ENCODE measurements at places on chromosomes 7 and 10.
A peak's percentile ranks its signal among the peaks of the same experiment; 100 is the strongest.

DNA sequence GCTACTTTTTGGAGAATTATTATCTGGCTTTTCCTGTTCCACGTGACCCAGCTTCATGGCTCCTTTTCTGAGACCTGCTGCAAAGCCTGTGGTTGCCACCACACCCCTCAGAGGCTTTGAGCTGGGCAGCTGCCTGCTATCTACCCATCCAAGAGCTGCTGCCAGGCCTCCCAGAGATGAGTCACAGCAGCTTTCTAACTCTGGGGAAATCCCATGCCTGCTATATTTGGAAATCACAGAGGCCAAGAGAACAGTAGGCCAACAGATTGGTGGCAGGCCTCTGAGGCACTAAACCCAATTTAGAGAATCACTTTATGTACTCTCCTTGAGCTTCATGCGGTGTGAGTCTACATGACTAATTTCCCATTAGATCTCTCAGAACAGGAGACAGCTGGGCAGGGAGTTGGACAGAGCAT is 35.2 kb downstream of the SGCE start:
- peak; percentile 86 for DNase-seq

DNA sequence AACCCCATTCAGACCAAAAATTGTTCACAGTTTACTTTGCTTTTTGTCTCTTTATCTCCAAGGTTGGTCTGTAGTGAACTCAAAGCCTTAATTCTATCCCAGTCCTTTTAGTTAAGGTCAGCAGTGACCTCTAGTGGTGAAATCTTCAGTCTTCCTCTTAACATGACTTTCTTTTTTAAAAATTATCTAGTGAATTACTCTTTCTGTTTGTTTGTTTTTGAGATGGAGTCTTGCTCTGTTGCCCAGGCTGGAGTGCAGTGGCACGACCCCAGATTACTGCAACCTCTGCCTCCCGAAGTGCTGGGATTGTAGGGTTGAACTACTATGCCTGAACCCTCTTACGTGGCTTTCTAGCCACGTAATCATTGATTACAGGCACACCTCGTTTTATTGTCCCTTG is 25.0 kb downstream of the ZNF487 start:
- peak; percentile 92 for DNase-seq

GRCh38 chr10:77245953-77246352 is 391.7 kb downstream of the KCNMA1 start:
- DNase-seq, result no peak

DNA sequence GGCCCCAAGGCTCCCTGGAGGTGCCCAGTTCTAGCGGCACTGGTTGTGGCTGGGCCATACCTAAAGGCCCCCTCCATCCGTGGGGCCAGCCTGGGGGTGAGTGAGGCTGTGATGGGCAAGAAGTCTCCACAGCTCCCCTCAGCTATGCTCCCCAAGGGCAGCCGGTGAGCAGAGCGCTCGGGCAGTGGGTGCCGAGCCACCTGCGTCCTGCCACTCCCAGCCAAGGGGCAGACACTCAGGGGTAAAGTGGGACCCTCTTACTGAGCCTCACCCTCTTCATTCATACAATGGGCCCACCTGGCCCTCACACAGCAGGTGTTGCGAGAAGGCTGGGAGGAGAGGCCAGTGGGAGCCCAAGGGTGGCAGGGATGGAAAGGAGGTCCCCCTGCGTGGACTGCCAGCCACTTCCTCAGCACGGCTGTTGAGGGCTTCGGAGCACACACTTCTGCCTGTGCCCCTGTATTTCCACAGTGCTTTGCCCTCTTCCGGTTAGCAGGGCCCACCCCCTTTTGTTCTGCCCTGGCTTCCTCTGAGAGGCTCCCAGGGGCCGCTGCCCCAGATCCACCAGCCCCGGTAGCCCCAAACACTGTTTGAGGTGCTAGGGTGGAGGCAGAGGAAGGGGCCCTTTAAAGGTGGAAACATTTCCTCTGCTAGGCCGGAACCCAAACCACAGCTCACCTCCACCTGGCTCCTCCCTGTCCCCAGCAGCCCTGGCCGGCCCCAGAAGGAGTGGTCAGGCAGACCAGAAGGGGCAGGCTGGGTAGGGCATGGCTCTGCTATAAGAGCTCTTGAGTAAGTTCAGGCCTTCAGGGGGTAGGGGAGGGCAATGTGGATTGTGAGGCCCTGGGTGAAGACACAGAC is 16.4 kb upstream of the C10orf105 start:
- no peak for DNase-seq

GRCh38 chr10:114638821-114639625 is 19.1 kb downstream of the ABLIM1 start:
- DNase-seq, result no peak

GRCh38 chr7:126728967-126729366 is 523.8 kb downstream of the GRM8 start:
- DNase-seq, result no peak

DNA sequence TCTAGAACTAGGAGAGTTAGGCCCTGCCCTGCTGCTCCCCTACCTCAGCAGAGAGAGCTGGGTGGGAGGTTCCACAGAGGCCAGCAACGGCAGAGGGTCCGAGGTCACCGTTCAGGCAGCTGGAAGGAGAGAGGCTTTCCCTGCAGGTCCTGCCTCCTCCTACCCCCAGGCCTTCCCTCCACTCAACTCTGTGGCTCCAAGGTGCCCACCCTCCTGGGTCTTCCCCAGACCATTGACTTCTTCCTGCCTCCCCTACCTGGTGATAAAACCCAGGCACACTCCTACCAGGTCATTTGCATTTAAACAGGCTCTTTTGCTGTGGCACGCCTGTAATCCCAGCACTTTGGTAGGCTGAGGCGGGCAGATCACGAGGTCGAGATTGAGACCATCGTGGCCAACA is 515.3 kb upstream of the FOXK1 start:
- DNase-seq, result no peak

DNA sequence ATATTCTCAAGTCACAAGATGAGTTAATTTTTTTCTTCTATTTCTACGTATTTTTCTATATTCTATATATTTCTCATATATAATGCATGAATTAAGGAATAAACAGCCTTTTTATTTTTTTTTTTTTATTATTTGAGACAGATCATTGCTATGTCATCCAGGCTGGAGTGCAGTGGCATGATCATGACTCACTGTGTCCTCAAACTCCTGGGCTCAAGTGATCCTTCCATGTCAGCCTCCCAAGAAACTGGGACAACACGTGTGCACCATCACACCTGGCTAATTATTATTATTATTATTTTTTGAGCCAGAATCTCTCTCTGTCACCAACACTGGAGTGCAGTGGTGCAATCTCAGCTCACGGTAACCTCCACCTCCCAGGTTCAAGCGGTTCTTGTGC is 1.5 kb downstream of the CLDN12 start:
- DNase-seq, result no peak

DNA sequence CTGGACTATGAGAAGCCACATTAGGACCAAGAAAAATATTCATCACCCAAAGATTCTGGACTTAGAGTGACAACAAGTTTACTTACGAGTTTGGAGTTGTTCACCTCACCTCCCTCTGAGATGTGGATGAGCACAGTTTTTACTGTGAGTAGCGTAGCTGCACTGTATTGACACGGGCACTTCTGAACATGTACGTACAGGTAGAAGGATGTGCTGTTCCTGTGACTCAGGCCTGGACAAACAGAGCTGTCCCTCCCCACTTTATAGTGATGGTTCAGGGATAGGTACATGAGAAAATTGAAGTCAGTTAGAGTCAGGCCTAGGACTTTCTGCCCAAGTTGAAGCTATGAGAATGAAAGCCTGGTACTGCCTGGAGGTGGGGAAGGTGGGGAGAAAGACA is 80.9 kb upstream of the DYNC1I1 start:
- DNase-seq, result no peak

- DNase-seq, result no peak
Measured at GRCh38 chr7:36546331-36546730, 156.7 kb downstream of the ANLN start.

DNA sequence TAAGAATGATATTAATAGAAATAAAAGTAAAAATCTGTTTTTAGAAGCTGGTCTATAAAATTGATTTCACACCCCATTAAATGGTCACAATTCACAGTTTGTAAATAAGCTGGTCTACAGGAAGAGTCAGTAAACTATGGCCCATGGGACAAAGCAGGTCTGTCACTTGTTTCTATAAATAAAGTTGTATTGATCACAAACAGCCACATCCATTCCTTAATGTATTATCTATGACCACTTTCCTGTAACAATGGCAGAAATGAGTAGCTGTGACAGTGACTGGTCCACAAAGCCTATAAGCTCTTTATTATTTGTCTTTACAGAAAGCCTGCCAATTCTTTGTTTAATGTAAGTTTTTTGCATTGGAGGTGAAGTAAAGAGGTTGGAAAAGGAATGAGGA is 114.5 kb downstream of the SEMA3E start:
- no peak for DNase-seq

DNA sequence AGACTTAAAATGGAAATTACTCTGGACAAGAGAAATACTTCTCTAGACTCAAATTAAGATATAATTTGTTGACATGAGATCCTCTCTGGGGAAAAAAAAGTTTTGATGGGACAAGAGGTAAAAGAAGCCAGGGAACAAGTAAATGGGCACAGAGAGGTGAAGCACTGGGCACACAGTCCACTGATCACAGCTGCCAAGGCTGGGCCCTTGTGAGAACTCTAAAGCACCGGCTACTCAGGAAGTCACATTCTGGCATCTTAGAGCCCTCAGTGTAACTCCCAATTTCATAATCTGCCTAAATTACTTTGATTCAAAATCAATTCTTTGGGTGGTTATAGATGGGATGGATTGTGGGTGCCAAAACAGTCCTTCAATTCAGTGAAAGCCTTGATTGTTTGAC is 123.2 kb upstream of the CACNA2D1 start:
- peak; percentile 6 for DNase-seq

DNA sequence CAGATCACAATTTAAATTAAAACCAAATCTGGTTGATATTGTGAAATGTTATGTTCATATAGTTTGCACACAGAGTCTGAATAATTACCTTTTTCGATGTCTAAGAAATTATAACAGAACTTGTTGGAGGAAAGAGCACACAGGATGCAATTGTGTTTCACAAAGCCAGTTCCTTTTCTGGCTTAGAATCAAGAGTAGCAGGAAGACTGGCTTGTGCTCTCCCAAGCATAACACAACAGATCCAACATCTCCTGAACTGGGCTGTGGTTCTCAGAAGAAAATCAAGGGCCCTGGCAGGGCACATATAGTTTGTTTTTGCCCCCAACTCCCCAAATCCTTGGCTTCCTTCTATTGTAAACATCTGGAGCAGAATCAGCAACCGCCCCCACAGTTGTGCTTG is 62.7 kb downstream of the LRRC4 start:
- DNase-seq, result peak; percentile 54

DNA sequence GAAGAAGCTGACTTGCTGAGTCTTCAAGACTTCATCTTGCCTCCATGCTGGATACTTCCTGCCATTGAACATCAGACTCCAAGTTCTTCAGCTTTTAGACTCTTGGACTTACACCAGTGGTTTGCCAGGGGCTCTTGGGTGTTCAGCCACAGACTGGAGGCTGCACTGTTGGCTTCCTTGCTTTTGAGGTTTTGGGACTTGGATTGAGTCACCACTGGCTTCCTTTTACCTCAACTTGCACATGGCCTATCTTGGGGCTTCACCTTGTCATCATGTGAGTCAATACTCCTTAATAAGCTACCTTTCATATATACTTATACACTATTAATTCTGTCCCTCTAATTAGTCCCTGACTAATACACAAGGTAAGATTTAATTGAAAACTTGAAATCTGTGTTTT is 361.7 kb upstream of the SEMA3C start:
- DNase-seq, result no peak

DNA sequence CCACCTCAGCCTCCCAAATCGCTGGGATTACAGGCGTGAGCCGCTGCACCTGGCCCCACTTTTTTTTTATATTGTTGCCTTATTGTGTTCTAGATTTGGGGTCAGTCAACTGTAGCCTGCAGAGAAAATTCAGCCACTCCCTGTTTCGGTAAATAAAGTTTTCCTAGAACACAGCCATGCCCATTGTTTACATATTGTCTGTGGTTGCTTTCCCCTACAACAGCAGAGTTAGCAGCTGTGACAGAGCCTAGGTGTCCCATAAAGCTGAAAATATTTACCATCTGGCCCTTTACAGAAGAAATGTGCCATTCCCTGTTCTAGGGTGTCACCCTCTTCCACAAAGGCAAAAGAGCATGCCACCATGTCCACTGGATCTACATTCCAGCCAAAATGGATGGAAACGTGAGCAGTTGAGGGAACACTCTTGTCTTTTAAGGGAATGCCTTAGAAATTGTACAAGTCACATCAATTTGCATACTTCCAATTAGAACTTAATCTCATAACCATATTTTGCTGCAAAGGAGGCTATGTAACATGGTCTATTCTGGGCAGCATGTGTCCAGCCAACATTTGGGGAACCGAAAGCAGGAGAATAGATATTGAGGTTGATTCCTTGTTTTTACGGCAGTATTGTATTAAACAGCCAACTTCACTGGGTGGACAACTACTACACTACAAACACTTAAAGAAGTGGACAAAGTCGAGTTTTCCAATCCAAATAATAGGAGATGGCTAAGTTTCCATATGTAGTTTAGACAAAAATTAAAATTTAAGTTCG is 11.0 kb upstream of the BLVRA start:
- no peak for DNase-seq

GRCh38 chr10:110960333-110960712 is 40.9 kb downstream of the SHOC2 start:
- no peak for DNase-seq
